GM18507 (cell line): ENCODE measurements at places on chromosomes 16 and 17.

GRCh38 chr17:1186214-1186820 is 6.5 kb upstream of the ABR start:
- no peak for DNase-seq

DNA sequence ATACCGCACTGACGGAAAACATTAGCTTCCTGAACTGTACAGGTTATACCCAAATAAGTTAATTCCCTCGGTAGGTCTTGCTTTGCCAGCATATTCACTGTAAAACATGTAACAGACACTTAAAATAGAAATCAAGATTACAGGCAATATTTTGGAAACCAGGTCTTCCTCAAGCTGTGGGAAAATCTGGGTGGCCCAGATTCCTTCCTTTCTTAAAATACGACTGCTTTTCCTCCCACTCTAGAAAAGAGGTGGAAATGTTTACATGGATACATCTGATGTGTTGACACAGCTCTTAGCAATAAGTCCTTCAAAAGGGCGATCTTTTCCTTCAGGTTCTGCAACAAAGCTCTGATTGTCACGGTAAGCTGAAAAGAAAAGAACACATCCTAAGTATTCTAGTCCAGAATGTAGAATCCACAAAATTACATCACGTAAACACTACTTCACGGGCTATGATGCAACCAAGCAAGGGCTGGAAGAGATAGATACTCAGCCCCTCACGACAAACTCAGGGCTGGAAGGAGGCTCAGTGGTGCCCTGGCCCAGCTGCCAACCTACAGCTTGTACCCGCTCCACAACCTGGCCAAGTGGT is 18.4 kb downstream of the STX8 start:
- no peak for DNase-seq

GRCh38 chr16:57133031-57133430 is 40.6 kb downstream of the CPNE2 start:
- no peak for DNase-seq

GRCh38 chr16:46883353-46883689 is 841 bp upstream of the GPT2 start:
- no peak for DNase-seq

- no peak for DNase-seq
Measured at GRCh38 chr16:85181739-85182129, 69.5 kb upstream of the CIBAR2 start.
